Esophagus mucosa (tissue), 1 donor: ENCODE measurements at places on chromosomes 5 and 9. TPM values are rescaled to one million over a fixed set of nuclear protein-coding genes. Genes with fewer than 3 reads are reported as not detected.

Gene LHX6
- 1.3 TPM for total RNA-seq

Gene PCSK1
- 0.52 TPM for total RNA-seq

Gene UQCRQ
- 509 TPM for total RNA-seq

Gene SPOUT1
- total RNA-seq = 42.6 TPM

DNA sequence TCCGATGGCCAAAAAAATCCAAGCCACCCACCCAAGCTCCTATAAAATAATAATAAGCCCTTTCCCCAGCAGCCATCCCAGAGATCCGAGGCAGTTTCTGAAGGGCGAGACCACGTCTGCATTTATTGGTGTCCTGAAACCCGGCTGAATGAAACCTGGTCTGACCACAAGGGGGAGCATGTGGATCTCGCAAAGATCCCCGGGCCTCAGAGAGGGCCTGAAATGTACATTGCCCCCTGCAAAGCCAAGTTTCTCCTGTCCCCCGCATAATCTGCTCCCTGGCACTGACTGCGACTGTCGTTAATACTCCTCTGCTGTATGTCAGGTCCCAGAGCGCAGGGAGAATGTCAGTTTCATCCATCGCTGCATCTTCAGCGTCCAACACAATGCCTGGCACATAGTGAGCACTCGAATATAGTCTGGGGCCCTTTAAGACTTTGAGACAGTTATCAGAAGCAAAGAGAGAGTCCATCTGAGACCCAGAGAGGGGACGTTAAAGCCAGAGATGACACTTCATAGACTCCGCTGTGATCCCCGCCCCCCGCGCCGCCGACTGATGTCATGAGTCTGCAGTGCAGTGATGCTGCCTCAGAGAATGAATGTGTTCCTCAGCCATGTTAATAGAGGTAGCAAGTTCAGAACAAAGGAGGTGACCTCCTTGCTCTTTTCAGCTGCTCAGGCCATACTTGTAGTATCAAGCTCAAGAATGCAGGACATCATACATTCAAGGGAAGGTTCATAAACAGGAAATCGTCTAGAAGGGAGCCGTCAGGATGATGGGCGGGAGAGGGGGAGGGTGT lies 74.5 kb upstream of the BARHL1 start:
- peak; percentile 65 for ATAC-seq

DNA sequence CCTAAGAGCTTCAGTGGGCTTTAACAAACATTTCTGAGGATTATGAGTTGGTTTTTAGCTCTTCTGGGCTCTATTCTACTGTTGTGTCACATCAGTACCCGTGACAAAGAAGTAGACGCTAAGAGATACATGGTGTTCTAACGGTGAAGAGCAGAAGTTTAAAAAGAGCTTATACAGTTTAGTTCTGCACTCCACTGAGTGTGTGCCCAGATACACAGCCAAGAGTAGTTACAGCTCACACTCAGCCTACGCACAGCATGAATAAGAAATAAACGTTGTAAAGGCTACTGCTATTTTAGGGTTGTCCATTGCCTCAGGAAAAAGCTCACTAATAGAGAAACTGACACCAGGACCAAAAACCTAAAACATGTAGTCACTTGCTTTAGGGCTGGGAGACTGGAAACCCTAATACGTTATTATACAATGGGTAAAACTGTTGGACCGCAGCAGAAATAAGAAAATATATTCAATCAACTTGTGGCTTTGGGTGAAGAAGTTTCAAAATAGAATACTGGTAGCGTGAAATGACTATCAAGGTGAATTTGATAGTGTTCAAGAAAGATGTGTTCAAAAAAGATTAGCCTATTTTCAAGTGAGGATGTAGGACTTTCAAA lies 34.7 kb downstream of the PSIP1 start:
- no peak for ATAC-seq

DNA sequence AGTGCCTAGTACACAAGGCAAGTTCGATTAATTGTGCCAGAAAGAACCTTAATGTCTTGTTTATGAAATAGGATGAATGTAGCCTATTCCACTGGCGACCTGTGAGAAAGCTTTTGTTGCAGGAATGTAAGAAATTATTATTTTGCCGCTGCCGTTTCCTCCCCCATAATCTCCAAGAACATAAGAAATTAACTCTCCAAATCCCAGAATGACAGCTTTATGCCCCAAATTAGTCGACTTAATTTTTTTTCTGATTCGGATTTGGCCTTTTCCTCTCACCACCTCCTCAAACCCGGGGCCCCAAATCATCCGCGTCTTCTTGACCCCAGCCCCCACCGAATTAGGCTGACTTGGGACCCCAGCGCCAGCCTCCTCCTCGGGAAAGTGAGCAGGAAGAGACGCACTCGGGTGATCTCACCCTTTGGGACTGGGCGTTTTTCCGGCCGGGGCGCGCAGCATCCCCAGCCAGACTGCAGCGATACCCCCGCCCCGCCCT lies 682 bp upstream of the SPTAN1 start:
- ATAC-seq = no peak

DNA sequence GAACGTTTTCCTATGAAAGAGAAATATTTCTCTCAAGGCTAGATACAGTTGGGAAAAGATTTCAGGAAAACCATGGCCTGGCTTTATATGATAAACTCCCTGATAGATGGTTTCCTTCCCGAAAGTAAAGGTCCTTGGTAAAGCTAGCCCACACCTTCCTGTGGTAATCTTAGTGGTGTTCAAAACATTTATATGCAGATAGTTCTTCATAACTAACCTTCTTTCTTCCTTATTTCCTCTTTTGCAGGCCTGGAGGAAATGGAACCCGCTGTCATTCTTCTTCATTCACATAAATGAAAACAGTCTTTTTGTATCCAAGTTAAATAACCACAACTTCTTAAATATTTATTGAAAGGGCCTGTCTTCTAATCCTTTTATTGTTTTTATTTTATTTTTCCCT lies 474.0 kb upstream of the ACTBL2 start:
- no peak for ATAC-seq

GRCh38 chr5:90095292-90096060 lies 314.1 kb downstream of the CETN3 start:
- peak; percentile 9 for ATAC-seq

GRCh38 chr9:129403779-129404620 lies 216.9 kb downstream of the C9orf50 start:
- ATAC-seq = no peak

GRCh38 chr5:56078278-56079156 lies 83.8 kb upstream of the IL6ST start:
- no peak for ATAC-seq

DNA sequence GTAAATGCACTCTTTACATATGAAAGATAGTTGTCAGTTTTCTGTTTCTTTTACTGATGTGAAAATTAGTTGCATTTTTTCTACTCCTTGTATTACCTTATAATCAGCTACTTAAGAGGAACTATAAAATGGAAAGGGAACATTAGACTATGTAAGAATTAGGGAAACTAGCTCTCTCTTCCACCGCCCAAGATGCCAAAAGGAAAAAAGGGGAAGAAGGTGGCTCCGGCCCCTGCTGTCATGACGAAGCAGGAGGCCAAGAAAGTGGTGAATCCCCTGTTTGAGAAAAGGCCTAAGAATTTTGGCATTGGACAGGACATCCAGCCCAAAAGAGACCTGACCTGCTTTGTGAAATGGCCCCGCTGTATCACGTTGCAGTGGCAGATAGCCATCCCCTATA lies 15.2 kb upstream of the HOMER1 start:
- no peak for ATAC-seq
